ENCODE measurements at places on chromosomes 2 and 18.

- peak; percentile 45 for DNase-seq
These were observed 228.0 kb downstream of the ATAD2B start for GRCh38 chr2:23698721-23699579.

DNA sequence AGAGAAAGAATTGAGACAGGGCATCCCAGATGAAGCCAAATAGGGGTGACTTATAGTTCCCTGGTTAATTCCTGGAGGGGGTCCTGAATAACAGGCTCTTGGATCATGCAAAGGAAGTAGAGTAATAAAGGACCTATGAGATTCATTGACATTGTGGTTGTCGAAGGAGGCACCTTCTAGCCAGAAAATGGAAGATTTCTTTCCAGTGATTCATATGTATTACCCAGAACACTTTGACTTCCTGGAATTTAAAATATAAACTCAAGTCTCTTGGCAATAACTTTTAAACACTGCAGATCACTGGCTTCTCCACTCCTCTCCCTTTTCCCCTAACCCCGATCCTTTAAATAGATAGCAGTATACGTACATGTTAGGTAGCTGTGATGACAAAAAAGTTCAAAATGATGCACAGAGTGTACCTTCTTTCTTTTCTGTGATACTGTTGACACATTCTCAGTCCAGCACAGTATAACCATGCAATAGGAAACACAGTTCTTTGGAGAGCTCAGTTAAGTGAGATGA is 211.8 kb downstream of the LTBP1 start:
- DNase-seq = no peak

GRCh38 chr2:117128461-117128860 is 686.0 kb upstream of the DDX18 start:
- DNase-seq = no peak

- DNase-seq = no peak
These were observed 162.7 kb downstream of the WDPCP start for GRCh38 chr2:63425606-63426005.

GRCh38 chr2:120780402-120780801 is 44.7 kb downstream of the GLI2 start:
- DNase-seq = no peak
